ENCODE measurements at places on chromosomes 6 and 20.

- DNase-seq, result no peak
These were observed 387.8 kb downstream of the BMP2 start for GRCh38 chr20:7155282-7155681.

GRCh38 chr6:42742116-42742894, 3.6 kb downstream of the TBCC start:
- no peak for DNase-seq

DNA sequence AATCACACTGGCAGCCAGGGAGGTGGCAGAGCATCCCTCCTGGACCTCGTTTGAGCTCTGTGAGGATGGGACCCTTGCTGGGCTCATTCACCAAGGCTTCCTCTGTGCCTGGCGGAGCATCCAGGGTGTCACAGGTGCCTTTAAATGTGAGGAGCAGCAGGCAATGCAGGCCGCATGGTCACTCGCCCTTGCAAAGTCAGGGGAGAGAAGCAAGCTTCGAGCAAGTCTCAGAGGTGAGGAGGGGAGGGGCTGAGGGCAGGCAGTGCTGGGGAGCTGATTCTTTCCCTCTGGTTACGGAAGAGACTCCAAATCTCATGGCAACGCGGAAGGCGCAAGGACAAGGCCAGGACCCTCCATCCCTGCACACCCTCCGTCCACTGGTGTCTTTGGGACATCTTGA, 182.7 kb upstream of the PMEPA1 start:
- no peak for DNase-seq

DNA sequence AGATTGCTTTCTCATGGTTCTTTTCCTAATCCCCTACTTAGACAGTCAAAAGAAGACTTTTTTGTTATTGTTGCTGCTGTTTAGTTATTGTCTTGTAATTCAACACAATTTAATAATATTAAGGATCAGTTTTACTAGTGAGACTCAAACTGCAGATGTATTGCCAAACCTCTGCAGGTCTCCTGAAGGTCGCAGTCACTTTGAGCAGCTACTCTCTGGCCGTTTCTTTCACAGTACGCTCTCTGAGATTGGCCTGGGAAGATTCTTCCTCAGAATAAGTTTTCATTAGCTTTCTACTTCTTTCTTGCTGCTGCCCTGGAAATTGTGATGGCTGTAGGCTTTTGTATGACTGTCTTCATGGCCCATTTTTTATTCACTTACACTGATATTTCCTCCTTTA, 930.8 kb downstream of the QKI start:
- no peak for DNase-seq

DNA sequence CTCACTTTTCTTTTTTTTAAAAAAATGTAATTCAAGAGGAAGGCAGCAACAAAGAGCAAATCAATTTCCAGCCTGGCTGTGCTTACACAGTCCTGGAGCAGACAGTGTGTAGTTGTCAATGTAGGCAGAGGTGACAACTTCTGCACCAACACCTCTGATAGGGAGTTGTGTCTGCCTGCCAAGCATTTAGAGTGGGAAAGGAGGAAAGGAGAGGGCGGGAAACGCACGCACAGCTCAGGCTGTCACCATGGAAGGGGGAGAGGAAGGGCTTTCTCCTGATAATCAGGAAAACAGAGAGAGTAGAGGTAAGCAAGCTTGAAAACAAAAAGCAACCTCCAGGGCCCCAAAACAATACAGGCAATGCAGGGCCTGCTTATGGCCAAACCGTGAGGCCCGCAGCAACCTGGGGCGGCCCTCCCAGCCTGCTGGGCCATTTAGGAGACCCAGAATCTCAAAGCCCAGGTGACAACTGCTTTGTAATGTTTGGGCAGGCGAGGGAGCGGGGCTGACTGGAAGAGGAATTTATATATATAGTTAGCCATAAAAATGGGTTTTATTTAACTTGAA, 41.5 kb upstream of the GFOD1 start:
- no peak for DNase-seq

DNA sequence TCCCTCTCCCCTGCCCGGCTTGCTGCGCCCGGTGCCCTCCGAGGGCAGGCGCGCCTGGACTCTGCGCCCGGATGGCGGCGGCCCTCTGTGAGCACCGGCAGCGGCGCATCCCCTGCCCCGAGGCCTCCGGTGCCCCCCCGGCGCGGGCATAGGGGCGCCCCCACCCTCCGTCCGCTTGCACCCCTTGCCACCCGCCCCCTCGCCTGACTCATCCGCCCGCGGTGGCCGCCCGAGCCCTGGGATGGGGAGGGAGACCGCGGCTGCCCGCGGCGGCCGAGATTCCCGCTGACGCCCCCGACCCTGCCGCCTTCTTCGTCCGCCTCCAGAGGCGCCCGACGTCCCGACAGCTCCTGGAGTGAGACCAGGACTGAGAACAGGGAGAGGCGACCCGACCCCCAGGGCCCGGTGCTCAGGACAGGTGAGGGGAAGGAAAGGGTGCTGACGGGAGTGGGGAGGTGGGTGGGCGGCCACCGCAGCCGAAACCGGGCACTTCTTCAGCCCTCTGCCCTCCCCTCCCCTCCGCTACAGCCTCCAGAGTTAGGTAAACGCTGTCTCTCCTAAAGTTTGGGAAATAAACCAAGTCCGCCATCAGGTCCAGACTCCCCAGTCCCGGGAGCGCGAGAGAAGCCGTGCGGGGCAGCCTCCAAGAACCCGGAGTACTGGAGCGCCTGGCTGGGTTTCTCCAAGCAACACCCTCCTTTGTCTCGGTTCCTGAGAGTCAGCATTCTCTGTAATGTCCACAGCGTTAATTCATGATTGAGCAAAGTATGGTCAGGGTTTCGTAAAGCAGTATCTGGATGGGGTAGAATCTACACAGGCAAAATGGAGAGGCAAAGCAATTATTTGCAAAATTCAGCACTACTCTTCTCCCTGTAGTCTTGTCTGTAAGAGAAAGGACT, 539 bp downstream of the TMEM200A start:
- peak; percentile 74 for DNase-seq

GRCh38 chr6:30810813-30811339, 66.5 kb upstream of the IER3 start:
- DNase-seq, result no peak

DNA sequence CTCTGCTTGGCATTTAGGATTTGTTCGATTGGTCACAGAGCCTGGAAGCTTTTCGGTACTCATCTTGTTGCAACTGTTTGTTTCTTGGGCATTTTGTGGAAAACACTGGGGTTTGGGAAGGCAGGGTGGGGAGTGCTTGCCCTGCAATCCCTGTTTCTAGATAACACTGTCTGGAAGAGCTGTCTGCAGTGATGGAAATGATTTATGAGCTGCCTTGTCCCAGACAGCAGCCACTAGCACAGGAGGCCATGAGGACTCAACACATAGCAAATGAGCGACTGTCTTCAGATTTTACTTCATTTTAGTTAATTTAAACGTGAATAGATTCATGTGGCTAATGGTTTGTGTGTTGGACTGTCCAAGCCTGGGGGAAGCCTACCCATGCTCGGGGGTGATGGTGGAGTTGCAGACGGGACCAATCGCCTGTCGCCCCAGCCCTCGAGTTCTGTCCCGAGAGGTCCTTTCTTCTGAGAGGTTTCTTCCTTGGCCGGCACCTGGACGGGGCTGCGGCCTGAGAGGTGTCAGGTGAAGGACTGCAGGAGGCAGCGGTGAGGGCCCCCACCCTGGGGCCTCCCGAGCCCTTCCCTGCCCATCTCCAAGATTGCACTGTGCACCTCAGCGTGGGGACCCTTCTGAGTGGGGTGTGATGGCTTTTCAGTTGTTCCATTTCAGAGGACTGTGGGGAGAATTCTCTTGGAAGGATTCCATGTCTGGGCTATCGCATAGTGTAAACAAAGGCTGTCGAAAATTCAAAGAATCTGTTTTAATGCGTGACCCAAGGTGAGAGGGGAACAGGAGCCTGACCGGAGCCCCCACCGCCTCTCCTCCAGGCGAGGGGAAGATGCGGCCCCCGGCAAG, 55.4 kb downstream of the SMOC2 start:
- no peak for DNase-seq

DNA sequence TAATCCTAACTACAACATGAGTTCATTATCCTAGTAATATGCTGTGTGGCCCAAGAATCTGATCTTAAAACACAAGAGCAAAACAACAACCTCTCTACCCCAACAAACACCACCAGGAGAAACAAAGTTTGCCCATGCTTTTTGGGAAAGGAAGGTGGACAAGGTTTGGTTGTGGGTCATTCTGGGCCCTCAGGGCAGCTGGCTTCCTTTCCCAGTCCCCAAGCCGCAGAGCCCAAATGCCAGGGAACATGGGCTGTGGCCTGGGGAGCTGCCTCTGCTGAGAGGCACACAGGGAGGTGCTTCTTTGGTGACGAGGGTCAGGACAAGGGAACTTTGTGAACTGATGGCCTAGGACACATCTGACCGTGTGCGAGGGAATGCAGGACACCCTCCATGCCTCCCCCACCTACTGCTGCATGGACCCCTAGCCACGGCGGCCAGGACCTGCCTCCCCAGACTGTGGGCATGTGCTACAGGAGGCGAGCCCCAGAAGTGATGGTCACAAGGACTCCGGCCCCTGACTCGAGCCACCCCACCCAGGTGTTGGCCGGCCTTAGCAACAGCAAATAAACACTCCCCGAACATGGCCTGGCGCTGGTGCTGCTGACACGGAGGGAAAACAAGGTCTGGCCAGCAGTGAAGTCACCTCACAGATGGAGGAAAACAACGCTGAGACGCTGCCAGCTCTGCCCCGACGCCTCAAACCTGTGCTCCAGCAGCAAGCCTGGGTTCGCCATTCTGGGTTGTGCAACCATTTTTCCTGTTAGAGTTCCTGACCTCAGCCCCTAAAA, 55.6 kb downstream of the RRBP1 start:
- DNase-seq, result no peak

DNA sequence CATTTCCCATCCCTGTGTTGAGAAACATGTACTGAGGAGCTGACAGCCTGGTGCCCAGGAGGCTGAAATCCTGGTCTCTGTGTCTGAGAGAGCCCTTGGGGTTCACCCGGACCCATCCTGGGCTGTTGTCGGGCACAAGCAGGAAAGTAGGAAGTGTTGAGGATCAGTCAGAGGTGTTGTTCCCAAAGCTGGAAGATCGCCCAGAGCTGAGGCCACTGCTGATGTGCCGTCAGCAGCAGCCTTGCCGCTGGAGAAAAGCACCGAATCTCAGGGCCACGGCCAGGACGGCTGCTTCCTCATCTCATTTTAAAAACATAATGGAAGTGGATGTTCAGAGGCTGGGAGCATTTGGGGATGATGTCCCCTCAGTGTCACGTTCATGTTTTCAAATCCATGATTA, 218.5 kb downstream of the UST start:
- DNase-seq, result no peak

GRCh38 chr6:90100059-90100665, 196.5 kb downstream of the BACH2 start:
- no peak for DNase-seq

- DNase-seq, result no peak
These were observed 33.4 kb downstream of the PREX1 start for GRCh38 chr20:48794360-48794759.

- no peak for DNase-seq
These were observed 104.3 kb upstream of the BEND6 start for GRCh38 chr6:56850626-56851025.

- no peak for DNase-seq
These were observed 526.0 kb upstream of the SOX4 start for GRCh38 chr6:21067521-21067920.

DNA sequence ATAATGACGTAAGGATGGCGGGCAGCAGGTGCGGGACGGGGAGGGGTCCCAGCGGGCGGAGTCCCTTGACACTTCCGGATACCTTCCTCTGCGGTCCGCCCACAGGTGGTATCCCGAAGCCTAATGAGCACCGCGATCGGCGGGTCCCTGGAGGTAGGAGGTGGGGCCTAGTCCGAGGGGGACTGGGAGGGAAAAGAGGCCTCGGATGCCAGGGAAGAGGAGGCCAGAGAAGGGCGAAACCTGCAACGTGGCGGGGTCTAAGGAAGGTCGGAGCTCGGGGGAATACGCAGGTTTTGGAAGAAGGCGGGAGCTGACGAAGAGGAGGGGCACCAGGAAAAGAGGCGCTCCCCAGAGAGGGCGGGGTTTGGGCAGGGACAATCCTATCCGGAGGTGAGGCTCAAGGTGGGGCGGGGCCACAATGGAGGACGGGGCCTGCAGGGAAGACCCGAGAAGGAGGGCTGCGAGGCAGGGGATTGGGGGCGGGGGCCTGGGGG, 3.7 kb downstream of the PRSS16 start:
- DNase-seq, result peak; percentile 87

DNA sequence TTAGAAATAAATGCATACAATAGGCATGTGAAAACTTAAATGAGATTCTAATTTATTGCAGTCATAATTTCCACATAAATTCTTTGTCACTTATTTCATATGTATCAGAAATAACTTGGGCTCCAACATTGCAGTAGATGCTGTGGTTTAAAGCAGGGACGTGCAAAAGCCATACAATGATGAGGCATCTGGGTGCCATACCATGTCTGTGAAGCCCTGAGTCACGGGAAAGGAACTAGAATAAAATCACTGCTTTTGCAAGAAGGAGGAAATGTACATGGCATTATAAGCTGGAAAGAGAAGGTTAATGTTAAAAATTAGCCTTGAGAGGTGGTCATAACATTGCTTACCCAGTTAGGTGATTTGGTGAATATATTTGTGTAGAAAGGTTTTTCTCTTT, 180.4 kb downstream of the SASH1 start:
- no peak for DNase-seq

DNA sequence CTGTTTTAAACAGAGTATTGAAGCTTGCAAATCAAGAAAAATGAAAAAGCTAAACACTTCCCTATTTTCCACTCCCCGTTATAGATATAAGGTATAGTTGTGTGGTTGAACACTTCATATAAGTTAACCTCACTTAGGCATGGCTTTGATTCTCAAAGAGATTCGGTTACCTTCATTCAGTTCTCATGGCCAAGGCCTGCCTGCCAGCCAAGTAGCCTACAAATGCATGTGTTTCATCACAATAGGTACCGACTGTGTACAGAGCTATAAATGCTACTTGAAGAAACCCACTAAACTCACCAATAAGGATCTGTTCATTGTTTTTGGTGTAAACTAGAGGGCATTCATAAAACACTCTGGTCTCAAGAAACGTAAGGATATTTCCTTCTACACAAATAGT, 27.8 kb downstream of the PM20D2 start:
- DNase-seq, result no peak

DNA sequence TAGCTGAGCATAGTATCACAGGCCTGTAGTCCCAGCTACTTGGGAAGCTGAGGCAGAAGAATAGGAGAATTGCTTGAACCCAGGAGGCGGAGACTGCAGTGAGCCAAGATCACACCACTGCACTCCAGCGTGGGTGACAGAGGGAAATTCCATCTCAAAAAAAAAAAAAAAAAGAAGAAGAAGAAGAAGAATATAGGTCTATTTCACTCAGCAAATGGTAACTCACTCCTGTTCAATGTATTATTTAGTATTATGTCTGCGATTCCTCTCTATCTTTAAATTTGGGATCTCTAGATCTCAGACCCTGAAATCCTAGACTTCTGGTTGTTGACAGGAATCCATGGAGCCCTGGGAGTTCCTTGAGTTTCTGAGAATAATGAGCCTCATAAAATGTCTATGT, 98.6 kb downstream of the HFE start:
- DNase-seq, result no peak

Data from suprapubic skin (tissue), 4 donors.